Fibroblast of the aortic adventitia (primary cell): ENCODE measurements at places on chromosomes 13 and 19. TPM values are rescaled to one million over a fixed set of nuclear protein-coding genes. Genes with fewer than 3 reads are reported as not detected.

Gene SYNGR4
- total RNA-seq: not detected in 2 replicates

GRCh38 chr19:1699998-1700732 is 47.8 kb upstream of the TCF3 start:
- DNase-seq: no peak

DNA sequence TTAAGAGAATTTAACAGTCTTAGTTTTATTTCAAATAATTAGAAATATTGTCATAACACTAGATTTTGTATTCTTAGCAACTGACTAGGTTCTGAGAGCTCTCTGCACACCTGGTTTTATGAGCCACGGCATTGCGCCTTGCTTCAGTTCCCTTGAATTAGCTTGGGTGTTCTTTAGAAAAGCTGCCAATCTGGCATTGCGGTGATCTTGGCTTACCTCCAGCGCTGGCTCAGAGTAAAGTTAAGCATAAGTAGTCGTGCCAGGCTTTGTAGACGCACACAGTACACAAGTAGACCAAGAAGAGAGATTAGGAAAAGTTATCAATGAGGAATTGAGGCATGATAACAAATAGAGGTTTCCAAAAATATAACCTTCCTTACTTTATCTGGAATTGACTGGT is 45.7 kb downstream of the TPP2 start:
- DNase-seq: peak; percentile 31

- no peak for DNase-seq
Measured at GRCh38 chr13:78595495-78596398, 7.6 kb downstream of the POU4F1 start.

DNA sequence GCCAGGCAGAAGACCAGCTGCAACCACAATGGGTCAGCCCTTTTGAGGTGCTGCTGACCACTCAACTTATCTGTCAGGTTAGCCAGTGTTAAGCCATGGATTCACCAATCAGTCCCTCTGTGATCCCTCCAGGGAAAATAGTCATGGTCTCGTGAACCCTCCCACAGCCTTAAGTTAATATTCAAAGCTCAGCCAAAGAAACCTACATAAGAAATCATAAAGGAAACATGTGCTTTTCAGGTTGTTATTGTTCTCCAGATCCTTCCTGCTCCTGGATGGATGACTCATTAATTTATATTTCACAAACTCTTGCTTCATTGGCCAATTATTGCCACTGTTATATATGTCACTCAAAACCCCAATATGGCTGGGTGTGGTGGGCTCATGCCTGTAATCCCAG is 161.9 kb downstream of the B3GLCT start:
- DNase-seq: no peak

DNA sequence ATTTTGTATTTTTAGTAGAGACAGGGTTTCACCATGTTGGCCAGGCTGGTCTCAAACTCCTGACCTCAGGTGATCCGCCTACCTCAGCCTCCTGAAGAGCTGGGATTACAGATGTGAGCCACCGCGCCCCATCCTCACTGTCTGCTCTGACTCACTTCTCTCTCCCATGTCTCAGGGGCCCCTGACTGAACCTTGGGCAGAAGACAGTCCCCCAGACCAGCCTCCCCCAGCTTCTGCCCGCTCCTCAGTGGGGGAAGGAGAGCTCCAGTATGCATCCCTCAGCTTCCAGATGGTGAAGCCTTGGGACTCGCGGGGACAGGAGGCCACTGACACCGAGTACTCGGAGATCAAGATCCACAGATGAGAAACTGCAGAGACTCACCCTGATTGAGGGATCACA is 5.0 kb downstream of the SIGLEC9 start:
- no peak for DNase-seq

Gene KANK3
- total RNA-seq: 0.09 and 0.16 TPM in 2 replicates

- DNase-seq: no peak
Measured at GRCh38 chr13:27080018-27080948, 91.3 kb downstream of the USP12 start.

DNA sequence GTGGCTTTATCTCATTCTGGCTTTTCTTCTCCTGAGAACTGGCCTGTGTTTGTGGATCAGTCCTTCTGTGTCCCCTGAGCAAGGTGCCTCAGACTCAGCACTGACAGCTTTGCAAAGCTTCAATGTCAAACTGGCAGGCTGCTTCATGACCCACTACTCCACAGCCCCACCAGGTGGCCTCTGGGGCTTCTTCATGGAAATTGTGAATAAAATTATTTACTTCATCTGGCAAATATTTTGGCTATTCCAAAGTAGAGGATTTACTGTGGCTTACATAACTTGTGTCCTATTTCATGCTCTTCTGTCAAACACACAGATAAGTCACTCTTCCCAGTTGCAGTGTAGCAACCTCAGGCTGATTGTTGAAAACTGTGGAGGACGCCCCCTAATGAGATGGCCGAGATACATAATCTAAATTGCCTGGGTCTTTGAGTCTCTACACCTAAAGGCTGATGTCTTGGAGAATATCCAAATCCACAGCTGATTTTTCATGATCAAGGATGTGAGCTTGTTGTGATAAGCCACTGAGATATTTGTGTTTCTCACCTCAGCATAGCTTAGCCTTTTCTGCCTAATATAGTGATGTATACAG is 721.9 kb upstream of the SLC10A2 start:
- no peak for DNase-seq

DNA sequence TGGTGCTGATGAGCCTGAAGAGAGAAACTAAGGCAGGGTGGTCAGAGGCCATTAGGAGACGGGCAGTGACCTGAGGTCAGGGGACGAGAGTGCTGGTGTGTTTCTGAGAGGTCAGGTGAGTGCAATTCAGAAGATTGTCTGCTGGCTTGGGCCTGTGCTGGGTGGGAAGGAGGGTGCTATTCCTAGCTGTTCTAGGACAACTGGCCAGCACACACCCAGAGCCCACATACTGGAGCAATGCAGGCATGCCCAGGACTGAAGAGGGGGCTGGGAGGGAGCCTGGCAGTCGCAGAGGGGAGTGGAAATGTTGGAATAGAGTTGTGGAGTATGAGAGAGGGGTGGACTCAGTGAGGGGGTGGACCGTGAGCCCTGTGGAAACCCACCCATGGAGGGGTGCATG is 16.5 kb downstream of the ARHGEF7 start:
- no peak for DNase-seq

DNA sequence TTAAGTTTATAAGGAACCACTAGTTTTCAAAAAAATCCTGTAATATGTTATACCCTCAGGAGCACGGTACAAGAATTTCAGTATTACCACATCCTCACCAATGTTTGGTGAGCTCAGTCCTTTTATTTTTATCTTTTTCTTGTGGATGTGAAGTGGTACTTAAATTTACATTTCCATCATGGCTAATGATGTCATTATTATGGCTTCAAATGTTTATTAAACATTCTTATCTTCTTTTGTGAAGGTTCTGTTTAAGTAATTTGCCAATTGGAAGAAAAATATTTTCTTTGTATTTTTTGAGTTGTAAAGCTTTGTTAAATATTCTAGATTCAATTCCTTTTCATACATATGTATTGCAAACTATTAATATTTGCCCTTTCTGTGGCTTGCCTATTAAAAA is 291.0 kb downstream of the ENOX1 start:
- DNase-seq: no peak

- peak; percentile 34 for DNase-seq
Measured at GRCh38 chr13:79684371-79684770, 203.4 kb downstream of the NDFIP2 start.

Gene OR7D2
- total RNA-seq: not detected in 2 replicates

Gene TUBB4A
- total RNA-seq: 0.41 TPM in 1 of 2 replicates, not detected in the other

GRCh38 chr13:113962975-113963374 is 10.9 kb downstream of the C13orf46 start:
- DNase-seq: no peak

DNA sequence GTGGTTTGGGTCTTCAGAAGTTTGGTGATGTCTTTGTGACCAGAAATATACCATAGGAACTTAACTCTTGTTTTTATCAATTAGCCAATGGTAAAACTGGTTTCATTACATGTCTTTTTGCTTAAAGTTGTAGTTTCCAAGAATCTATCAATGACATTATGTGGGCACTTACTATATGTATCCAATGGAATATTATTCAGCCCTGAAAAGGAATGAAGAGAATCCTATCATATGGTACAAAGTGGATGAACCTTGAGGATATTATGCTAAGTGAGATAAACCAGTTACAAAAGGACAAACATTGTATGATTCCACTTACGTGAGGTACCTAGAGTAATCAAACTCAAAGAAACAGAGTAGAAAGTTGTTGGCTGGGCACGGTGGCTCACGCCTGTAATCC is 26.4 kb downstream of the RCBTB1 start:
- DNase-seq: no peak

Gene KIR2DL4
- not detected in 2 replicates for total RNA-seq

DNA sequence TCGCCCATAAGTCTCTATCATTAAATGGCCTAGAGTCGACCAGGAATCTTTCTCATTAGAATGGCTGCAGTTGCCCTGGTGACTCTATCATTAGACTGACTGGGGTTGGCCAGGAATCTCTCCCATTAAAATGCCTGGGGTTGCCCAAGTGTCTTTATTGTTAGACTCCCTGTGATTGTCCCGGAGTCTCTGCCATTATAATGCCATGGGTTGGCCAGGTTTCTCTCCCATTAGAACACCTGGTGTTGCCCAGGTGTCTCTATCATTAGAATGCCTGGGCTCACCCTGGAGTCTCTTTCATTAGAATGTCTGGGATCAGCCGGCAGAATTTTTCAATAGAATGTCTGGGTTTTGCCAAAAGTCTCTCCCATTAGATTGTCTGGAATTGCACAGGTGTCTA is 1459.3 kb downstream of the UQCRFS1 start:
- no peak for DNase-seq

DNA sequence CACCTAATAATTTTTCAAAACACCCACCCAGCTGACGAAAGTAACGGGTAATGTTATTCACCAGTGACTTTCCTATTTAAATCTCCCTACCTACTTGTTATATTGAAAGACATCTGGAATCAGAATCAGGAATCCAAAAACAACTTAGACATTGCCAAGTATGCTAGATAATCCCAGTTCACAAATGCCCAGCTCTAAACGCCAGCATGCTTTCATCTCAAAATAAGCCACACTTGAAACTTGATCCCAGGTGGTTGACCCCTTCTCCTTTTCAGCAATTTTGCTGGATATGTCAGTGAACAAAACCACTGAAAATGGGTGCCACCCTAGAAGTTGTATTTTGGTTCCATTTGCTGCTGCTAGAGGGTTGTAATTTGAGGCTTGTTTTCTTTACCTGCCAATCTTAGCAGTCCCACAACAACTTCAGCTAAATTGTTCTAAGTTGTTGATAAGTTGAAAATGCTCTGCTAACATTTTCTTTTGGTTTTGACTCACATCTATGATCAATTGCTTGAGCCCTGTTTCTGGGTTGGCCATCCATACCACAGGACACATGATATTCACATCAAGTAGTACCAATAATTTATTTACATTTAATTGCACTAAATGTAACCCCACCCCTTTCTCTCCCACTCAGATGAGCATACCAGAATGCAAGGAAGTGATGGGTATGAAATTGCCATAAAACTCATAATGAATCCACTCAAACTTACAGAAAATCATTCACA is 66.4 kb downstream of the DCT start:
- peak; percentile 9 for DNase-seq

Gene NEK5
- total RNA-seq: 0.45 TPM in 1 of 2 replicates, not detected in the other
